ENCODE measurements at places on chromosomes 7 and 10.

- DNase-seq, result no peak
These were observed 407.5 kb upstream of the PRKCQ start for GRCh38 chr10:6987536-6987945.

- DNase-seq, result no peak
These were observed 603.4 kb downstream of the SORCS1 start for GRCh38 chr10:106560925-106561640.

GRCh38 chr10:83990126-83990525 lies 149.2 kb upstream of the GHITM start:
- no peak for DNase-seq

DNA sequence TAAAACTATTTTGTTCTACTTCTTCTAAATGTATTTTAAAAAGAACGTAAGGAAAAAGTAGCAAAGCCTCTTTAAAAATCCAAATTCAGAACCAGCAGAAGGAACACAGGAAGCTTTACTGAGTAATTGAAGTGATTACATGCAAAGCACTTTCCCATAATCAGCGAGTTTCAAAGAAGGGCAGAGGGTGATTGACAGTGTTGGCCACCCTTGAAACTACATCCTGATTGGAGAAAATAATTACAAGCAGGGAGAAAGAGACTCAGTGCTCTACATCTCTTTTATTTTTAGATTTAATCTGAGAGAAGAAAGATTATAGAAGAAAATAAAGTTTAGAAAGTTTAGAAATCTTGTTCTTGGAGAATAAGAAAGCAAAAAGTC lies 20.3 kb upstream of the HGF start:
- DNase-seq, result no peak

DNA sequence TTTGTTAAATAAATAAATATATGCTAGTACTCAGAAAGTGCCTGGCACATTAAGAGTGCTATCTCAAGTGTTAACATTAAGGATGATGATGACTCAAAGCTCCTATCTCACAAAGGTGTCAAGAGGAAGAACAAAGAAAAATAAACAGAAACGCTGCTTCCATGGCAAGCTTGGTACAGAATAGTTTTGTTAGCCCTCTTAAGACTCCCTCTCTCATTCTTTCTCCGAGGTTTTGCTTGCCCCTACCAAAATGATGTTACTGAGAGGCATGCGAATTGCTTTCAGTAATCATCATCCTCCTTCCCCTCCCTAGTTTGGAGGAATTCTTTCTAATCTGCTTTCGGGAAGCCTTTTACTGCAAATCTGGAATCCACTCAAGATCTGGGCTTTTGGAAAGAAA lies 96.7 kb downstream of the SORCS1 start:
- no peak for DNase-seq

DNA sequence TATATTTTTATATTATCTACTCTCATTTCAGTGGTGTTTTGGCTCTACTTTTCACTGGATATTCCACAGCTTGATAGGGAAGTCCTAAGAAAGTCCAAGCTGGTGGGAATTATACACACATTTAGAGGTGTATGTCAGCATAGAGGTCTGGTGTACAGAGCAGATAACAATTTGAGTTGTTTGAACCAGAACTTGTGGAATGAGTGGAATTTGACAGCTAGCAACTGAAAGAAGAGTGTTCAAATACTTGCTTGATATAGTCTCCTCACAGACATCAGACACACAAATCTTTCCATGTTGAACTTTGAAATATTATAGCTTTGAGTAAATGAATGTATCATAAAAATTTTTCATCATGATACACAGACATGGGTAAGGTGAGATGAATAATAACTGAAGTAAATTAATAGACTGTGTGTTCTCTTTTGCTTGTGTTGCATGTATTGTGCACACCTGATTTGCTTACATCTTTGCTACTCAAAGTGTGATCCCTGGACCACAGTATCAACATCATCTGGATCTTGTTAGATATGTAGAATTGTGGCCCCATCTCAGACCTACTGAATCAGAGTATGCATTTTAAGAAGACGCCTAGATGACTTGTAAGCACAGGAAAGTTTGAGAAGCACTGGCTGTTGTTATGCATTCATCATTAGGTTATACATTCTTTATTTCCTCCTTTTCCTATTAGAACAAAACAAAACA lies 91.5 kb downstream of the ABCA13 start:
- no peak for DNase-seq

DNA sequence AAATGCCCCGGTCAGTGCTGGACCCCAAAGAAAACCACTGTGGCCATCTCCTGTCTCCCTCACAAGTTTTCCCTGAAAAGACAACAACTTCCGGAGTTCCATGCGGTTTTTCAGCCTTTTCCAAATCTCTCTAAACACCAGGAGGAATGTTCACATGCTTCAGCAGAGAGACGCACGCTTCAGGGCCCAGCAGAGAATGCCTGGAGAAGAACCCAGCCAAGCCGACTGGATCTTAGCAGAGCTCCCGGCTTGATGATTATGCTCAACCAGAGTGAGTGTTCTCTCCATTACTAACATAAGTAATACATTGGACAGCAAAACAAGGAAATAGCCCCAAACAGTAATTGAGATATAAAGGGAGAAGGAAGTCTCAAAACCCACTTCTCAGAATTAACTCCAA lies 17.9 kb downstream of the PRKCQ start:
- DNase-seq, result no peak

DNA sequence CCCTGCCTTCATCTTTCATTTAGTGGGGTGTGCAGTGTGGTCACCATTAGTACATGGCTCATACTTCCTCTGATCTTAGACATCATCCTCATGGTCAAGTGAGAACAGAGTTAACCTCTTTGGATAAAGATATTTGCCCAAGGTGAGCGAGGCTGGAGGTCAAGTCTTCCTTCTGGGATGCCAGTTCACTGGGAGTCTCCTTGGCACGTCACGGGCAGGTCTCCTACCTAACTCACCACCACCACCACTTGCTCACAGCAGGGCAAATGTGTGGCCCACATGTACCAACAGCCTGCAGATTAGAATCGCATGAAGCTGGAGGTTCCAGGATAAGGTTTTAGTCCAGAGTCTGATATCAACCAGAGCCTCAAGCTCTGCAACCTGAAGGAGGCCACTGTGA lies 164.6 kb downstream of the USP6NL start:
- DNase-seq, result no peak

- no peak for DNase-seq
These were observed 21.8 kb upstream of the HIPK2 start for GRCh38 chr7:139799586-139799985.

GRCh38 chr10:132439424-132440163 lies 42.6 kb downstream of the PWWP2B start:
- DNase-seq, result no peak

DNA sequence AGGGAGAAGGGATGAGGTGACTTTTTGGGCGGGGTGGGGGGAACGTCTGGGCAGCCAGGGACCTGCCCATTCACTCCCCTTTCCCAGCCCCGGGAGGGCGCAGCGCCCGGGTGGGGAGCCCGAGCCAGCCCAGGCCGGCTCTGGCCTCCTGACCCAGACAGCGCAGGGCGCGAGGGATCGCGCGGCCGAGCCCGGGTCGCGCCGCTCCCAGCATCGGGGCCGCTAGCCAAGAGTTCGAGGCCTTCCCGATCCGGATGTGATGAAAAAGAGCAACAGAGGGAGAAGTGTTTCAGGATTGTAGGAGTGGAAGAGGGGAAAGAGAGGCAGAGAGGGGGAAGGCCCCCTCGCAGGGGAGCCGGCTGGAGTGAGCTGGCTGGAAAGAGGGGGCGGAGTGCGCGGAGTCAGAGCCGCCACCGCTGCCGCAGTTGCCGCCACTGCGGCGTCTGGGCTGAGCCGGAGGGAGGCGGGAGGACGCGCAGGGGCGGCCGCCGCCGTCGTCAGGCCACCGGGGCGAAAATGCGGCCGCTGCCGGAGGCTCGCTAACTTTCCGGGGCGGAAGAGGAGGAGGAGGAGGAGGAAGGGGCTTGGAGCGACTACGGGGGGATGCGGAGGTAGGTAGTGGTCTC lies at the start of gene MDFIC:
Gene MDFIC, plus strand, starts transcription at position 69 of the 626 bp plus-strand sequence. CDS start 940 bp downstream, outside the sequence.
- peak; percentile 71 for DNase-seq

DNA sequence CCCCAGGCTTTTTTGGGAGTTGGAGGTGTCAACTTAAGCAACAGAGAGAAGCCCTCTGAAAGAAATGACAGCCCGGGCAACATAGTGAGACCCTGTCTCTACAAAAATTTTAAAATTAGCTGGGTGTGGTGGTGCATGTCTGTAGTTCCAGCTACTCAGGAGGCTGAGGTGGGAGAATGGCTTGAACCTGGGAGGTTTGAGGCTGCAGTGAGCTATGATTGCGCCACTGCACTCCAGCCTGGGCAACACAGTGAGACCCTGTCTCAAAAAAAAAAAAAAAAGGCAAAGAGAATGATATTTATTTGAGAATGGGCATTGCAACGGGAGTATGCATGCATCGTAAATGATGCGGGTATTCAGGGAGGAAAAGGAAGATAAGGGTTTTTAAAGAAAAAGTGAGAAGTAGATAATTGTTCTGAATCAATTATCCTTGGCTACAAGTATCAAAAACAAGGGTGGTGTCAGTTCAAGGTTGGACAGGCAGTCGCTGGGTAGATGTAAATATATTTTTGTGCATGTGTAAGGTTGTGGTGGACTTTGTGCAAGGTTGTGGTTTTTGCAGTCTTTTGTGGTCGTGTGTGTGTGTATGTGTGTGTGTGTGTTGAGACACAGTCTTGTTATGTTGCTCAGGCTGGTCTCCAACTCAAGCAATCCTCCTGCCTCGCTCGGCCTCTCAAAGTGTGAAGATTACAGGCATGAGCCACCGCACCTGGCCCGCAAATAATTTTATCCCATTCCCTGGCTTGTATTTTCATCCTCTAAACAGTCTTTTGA lies 65.6 kb downstream of the COL26A1 start:
- no peak for DNase-seq

DNA sequence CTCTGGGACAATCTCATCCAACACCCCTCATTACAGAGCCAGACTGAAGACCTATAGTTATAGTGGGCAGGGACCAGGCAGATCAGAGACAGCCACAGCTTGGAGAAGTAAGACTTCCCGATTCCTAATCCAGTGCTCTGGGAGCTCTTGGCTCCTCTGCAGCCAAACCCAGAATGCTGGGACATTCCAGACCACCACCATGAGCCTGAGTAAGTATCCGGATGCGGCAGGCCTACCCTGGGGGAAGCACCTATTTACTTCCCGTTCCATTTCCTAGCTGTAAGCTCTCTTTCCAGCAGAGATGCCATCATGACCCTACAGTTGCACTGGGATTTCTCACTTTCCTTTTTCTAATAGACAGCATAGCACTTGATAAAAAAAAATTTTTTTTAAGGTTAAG lies 16.4 kb downstream of the HIP1 start:
- DNase-seq, result no peak

GRCh38 chr10:32995066-32995622 lies 37.1 kb upstream of the ITGB1 start:
- no peak for DNase-seq

DNA sequence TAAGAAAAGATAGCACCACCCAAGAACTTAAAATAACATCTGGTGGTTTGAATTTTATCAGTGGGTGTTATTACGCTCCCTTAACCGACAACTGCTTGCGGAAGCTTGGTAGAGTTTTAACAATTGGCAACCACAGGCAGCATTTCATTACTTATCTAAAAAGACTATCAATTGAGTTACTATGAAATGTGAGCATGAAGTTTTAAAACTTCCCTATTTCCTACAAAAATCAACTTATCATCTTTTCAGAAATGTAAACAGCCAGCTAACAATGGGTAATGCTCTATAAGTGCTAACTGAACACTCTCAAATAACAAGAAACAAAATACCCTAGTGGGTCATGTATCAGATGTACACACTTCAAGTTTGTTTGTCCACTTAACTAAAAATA lies 68.8 kb downstream of the OSBPL3 start:
- no peak for DNase-seq

DNA sequence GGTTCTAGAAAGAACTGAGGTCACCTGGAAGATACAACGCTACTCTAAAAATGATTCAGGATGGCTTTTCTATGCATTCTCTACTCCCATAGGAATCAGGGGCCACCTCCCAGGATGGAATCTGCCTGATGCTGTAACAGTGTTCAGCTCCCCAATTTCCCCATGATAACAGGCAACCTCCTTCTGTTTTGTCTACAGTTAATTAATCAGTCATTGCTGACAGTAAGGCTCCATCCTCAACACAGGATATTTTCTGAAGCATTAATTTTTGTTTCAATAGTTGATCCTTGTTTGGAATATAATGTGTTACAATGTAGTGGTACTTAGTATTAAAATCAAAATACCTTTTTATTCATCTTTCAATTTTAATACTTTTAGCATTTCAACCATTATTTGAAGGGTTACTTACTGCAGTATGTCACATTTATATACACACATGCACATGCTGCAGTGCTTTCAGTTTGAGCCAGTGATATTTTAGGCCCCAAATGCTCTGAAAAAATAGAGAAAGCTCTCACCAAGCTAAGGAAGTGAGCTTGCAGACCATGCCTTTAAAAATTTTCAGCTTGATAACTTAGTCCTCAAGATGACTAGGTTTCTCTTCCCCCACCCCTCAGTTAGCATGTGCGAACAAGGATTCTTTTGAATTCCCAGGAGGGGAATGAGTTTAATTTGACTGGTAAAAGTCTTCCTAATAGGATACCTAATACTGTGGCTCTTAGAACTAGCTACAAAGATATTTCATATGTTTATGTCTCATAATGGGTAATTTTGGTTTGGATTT lies 592 bp upstream of the PIK3CG start:
- no peak for DNase-seq

DNA sequence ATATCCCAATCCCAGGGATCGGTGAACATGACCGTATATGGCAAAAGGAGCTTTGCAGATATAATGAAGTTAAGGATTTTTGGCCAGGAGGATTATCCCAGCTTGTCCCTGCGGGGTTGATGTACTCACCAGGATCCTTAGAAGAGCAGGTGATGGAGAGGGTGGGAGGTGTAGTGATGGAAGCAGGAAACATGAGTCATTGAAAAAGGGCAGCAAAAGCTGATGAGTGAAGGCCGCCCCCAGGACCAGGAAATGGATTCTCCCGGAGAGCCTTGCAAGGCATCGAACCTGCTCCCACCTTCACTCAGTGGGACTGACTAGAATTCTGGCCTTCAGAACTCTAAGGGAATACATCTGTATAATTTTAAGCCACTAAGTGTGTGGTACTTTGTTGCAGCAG lies 5.2 kb upstream of the NUPR2 start:
- DNase-seq, result no peak

- no peak for DNase-seq
These were observed 31.6 kb downstream of the IL15RA start for GRCh38 chr10:5945561-5946418.

DNA sequence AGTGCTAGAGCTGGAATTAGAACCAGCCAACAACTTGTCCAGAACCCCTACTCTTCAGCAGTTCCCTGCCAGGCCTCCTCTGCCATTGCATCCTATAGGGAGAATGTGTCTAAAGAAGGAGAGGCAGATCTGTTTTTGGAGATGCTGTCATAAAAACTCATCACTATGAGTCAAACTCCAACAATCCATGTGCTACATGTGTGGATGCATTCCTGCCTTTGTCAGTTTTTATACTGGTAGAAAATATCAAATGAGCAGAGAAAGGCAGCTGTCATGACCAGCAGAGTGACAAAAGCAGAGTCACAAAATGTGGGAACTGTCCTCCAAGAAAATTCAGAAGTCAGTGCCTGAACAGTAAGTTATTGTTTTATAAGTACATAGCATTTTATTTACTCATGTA lies 93.0 kb downstream of the ABLIM1 start:
- DNase-seq, result no peak

- DNase-seq, result no peak
These were observed 973.8 kb upstream of the LRRTM3 start for GRCh38 chr10:65952086-65952485.

- DNase-seq, result no peak
These were observed 1360.7 kb upstream of the CELF2 start for GRCh38 chr10:9656996-9657395.

GRCh38 chr10:60465801-60466200 lies 76.1 kb upstream of the ANK3 start:
- DNase-seq, result no peak

All from stimulated activated CD4-positive, alpha-beta T cell treated with anti-CD3 and anti-CD28 coated beads, Interleukin-2, amount 100 ng/mL, for 24 hours (primary cell).